ENCODE measurements at places on chromosomes 3 and 15. TPM values are rescaled to one million over a fixed set of nuclear protein-coding genes. Genes with fewer than 3 reads are reported as not detected.

The GABRR3 gene
- not detected for total RNA-seq

The CA12 gene
- not detected for total RNA-seq

The THAP10 gene
- total RNA-seq: not detected

The PIGX gene
- total RNA-seq: 31.5 TPM

The CFAP20DC gene
- 1.8 TPM for total RNA-seq

All from OCI-LY7 (cell line).